ENCODE measurements at places on chromosomes 13 and 19. TPM values are rescaled to one million over a fixed set of nuclear protein-coding genes. Genes with fewer than 3 reads are reported as not detected.

CERS4 gene
- 64.4 TPM for total RNA-seq

ZNF223 gene
- total RNA-seq = 4.4 TPM

SYCN gene
- total RNA-seq = not detected

ZNF121 gene
- 32.4 TPM for total RNA-seq

DNA sequence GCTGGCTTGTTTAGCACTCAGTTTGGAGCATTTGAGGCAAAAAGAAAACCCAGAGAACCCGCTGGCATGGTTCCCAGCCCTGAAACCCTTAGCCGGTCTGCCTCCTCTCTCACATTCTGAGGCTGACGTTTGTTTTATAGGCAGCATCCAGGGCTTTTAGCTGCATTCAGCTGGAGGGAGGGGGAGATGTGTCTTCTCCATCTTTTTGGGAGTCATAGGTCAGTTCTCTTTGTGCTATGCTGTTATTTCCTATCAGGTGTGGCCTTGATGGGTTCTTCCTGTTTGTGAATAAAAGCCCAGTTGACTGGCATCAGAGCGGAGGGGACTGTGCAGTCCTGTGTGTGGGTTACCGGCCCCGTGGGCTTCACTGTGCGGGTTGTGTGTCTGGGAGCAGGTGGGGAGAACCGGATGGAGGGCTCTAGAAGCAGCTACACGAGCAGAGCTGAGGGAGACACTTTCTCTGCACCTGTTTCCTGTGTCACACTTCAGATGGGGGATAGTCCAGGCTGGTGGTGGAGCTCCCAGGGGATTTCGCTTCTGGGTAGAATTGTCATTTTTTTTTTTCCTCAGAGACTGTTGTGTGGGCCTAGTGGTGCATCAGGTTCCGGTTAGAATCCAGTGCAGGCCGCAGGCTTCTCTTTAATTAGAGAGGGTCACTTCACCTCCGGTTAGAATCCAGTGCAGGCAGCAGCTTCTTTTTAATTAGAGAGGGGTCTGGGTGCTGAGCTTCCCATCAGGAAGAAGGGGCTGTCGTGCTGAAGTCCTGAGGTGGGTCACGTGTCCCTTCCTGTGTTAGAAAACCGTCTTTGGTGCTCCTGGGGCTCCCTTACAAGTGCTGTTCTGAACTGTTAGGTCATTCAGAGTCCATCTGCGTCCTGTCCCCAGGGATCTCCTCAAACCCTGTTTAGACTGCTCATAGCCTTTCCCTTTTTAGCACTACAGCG, 69.6 kb downstream of the ARHGEF7 start:
- H3K4me1 ChIP-seq = peaks cover 49% of the 10 kb centered on the region
- H3K36me3 ChIP-seq = no peaks in the 10 kb centered on the region
- no peak overlapping the region for H3K4me3 ChIP-seq
- DNase-seq = no peak
- H3K27ac ChIP-seq = no peak overlapping the region

- H3K27ac ChIP-seq = no peak overlapping the region
- peaks cover 17% of the 10 kb centered on the region for H3K4me1 ChIP-seq
- no peaks in the 10 kb centered on the region for H3K36me3 ChIP-seq
- no peaks in the 10 kb centered on the region for H3K27me3 ChIP-seq
- H3K4me3 ChIP-seq = no peak overlapping the region
- DNase-seq = no peak
These were observed 28.3 kb upstream of the NCCRP1 start for GRCh38 chr19:39168258-39169142.

- H3K4me3 ChIP-seq = no peak overlapping the region
- H3K27ac ChIP-seq = peak overlapping the region; percentile 94
- peaks cover 14% of the 10 kb centered on the region for H3K4me1 ChIP-seq
- H3K36me3 ChIP-seq = no peaks in the 10 kb centered on the region
- peak; percentile 75 for DNase-seq
- H3K27me3 ChIP-seq = no peaks in the 10 kb centered on the region
These were observed 791 bp downstream of the TMED1 start for GRCh38 chr19:10835089-10835753.
